ENCODE measurements at places on chromosomes 7 and 10. TPM values are rescaled to one million over a fixed set of nuclear protein-coding genes. Genes with fewer than 3 reads are reported as not detected.

The CLDN3 gene
- not detected for polyA plus RNA-seq

- no peak for DNase-seq
These were observed 38.6 kb downstream of the SFTPD start for GRCh38 chr10:79910344-79910743.

DNA sequence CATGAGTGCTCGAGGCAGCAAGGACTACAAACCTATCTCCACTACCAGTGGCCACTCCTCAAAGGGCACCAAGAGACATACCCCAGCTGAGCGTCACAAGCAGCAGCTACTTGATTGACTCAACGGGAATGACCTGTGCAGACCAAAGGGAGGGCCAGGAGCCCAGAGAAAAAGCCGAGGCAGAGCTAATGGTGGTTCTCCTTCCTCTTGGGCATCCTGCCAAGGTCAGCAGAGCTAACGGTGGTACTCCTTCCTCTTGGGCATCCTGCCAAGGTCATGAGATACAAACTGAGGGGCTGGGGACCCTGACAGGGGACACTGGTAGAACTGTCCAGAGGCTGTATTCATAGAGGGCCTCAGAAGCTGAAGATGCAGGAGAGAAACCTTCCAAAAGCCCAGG is 60.4 kb downstream of the FAM53B start:
- DNase-seq, result no peak

The ATP5F1C gene
- polyA plus RNA-seq, result 217 TPM

The EFCAB10 gene
- polyA plus RNA-seq, result not detected

GRCh38 chr7:29288181-29289091 is 93.9 kb downstream of the CHN2 start:
- DNase-seq, result no peak

DNA sequence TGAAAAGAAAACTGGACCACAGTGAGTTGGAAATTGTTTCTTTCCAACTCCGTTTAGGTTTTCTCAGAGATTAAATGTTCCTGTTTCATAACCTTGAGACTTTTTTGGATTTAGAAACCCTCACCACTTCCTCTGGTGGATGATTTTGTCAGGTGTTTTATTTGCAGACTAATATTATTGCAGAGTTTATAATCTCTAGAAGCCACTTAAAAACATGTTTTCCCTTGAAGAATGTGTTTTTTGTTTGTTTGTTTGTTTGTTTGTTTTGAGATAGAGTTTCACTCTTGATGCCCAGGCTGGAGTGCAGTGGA is 520 bp upstream of the MICU1 start:
- DNase-seq, result no peak

- no peak for DNase-seq
These were observed 91.2 kb downstream of the FAM13C start for GRCh38 chr10:59271160-59271559.

- DNase-seq, result peak; percentile 97
These were observed 20.2 kb downstream of the SLC16A12 start for GRCh38 chr10:89515031-89515841.

The ELOVL3 gene
- polyA plus RNA-seq, result 0.34 TPM

DNA sequence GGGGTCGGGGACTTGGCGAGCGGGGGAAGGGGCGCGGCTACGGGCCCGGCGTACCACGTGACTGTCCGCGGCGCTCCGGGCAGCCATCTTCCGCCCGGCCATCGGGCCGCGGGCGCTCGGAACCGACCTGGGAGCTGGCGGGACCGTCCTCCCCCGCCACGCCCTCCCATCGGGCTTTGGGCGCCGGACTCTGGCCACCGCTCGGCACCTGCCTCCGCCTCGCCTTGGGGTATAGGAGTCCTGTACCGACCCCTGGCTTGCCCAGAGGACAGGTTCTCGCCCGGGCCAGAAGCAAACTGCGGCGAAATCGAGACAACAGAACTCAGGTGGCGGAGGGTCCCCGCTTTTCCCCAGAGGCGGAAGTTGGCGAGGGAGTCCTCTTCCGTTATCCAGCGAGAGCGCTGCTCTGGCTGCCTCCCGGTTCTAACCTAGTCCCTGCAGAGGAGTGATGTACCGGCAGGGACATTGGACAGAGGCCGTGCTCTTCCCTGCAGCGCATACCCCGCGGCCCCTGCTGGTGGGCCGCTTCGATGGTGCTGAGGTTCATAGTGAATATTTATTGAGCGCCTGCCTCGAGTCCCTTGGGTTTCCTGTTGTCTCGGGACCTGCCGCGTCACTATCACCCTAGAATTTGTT is 1.2 kb upstream of the SGMS1 start:
- DNase-seq, result no peak

The GNGT1 gene
- not detected for polyA plus RNA-seq

The TMEM176A gene
- polyA plus RNA-seq, result not detected

The TET1 gene
- 1.1 TPM for polyA plus RNA-seq

DNA sequence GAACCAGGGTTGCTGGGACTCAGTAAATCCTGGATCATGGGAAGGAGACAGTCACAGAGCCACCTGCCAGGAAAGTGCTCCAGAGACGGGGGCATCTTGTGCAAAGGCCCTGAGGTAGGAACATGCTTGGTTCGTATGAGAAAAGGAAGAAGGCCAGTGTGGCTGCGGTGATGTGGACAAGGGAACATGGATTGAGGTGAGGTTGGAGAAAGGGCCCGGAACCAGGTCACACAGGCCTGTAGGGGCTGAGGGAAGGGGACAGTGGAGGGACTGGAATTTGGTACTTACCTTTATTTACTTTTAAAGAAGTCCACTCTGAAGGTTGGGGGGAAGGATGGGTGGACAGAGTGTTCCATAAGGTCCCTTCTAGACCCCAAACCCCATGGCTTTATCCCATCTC is 32.9 kb upstream of the CXCL12 start:
- no peak for DNase-seq

The MYPN gene
- 9.7 TPM for polyA plus RNA-seq
